Stimulated activated CD4-positive, alpha-beta T cell treated with anti-CD3 and anti-CD28 coated beads, Interleukin-4, amount 100 ng/mL, for 48 hours (primary cell): ENCODE measurements at places on chromosomes 11 and 22.

DNA sequence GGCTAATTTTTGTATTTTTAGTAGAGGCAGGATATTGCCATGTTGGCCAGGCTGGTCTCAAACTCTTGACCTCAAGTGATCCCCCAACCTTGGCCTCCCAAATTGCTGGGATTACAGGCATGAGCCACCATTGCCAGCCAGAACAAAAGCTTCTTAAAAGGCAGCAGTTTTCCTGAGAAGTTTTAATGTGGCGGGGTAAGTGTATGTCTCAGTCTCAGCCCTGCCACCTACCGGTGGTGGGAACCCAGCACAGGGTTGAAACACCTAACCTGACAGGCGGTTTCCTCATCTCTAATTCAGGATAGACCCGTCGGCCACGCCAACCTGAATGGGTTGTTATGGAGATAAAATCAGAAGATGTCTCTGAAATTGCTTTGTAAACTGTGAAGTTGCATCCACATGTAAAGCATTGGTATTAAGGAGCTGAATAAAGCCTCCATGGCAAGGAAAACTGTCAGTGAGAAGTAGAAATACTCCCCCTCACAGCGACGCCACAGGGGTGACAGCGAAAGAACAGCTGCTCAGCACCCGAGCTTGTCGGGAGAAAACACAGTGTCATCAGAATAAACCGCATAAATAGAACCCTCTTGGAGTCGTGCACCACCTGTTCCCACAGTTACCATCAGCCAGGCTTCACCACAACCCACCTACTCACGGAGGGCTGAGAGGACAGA is 165.9 kb upstream of the NCAM1 start:
- DNase-seq: peak; percentile 1

GRCh38 chr11:118521892-118522311 is 5.4 kb upstream of the TTC36 start:
- no peak for DNase-seq

GRCh38 chr11:87602776-87603175 is 565.0 kb downstream of the TMEM135 start:
- no peak for DNase-seq

DNA sequence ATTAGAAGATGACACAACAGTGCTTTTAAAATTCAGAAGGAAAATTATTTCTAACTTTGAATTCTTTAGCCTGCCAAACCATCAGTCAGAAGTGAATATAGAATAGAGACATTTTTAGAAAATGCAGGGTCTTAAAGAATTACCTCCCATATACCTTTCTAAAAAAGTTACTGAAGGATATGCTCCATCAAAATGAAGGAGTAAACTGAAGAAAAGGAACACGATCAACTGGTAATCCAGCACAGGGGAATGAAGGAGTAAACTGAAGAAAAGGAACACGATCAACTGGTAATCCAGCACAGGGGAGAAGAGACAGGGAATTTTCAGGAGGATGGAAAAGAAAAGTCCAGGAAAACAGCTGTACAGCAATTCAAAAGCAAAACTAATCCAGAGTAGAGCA is 75.4 kb upstream of the LDLRAD3 start:
- DNase-seq: no peak

DNA sequence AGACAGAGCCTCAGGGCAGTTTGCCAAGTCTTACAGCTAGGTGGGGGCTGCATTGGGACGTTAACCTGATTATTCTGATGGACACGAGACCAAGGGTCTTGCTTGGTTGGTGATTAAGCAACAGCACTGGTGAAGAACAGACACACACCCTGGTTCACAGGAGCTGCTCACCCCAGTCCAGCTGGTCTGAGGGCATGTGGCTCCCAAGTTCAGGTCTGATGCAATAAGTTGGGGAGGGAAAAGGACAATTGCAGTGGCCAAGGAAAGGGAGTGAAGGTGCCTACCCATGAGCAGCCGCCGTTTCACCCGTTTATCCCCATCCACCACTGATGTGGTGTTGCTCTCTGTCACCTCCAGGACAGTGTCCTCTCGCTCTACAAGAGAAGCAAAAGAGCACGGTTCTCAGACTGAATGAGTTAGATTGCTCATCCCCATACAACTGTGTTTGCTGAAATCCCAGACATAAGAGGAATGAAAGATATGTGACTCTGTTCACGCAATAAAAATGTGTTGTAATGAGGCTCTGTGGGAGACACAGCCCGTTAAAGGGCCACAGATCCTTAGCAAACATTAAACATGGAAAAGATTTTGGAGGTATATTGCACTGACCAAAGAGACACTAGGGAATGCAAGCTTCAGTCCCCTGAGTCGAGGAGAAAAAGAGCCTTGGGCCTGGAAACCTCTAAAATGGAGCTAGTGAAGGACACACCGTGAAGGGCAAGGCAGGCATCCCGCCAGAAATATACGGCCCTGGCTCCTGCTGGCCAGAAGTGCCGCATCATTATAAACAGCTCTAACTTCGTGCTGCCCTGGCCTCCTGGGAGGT is 25.6 kb downstream of the SCUBE2 start:
- no peak for DNase-seq

DNA sequence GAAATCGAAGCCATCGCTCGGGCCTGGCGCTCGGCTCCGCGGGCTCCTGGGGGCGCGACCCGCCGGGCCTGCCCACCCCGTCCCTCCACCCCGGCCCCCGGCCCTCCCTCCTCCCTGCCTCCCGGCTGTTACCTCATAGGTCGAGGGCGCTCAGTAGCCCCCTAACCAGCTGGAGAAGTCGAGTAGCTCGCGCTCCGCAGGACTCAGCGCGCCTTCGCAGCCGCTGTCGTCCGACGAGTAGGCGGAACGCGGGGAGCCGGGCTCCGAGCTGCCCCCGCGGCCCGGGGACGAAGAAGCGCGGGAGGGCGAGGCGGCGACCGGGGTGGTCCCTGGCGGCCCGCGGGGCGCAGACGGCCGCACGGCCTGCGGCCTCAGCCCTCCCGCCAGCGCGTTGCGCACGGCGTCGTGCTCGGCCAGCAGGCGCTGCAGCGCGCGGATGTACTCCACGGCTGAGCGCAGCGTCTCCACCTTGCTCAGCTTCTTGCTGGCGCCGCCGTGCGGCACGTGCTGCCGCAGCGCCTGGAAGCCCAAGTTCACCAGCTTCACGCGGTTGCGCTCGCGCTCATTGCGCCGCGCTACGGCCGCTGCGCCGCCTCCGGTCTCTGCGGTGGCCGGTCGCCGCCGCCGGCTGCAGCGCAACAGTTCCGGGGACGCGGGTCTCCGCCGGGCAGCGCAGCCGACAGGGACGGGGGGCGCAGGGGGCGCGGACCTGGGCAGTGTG is 627 bp downstream of the ASCL2 start:
- DNase-seq: no peak

DNA sequence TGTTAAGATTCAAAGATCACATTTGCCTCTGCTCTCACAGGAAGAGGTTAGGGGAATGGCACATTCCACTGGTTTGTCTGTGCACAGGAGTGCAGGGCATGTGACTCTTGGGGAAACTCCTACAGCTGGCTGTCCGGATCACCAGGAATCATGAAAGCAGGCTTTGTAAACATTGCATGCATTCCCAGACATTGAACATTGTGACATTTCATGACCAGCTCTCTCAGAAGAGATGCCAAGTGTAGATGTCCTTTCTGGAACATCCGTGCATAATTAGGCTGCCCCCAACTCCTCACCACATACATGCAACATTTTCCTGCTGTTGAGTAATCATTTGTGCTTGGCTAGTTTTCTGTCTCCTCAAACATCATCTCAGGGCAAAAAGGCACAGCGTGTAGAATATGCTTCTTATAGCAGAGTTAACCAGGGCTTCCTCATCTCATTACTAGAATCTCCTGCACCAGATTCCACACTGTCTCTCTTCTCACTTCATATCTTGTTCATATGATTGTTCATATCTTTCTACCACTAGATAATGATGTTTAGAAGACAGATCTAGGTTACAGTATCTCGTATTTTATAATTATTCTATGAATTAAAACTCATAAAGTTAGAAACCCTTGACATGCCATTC is 694.7 kb downstream of the NTM start:
- no peak for DNase-seq

GRCh38 chr22:22576244-22576988 is 17.4 kb upstream of the PRAME start:
- DNase-seq: peak; percentile 38

GRCh38 chr22:20779014-20779817 is 5.3 kb downstream of the SERPIND1 start:
- DNase-seq: no peak

- DNase-seq: no peak
Measured at GRCh38 chr11:31355131-31355530, 14.4 kb downstream of the DCDC1 start.

DNA sequence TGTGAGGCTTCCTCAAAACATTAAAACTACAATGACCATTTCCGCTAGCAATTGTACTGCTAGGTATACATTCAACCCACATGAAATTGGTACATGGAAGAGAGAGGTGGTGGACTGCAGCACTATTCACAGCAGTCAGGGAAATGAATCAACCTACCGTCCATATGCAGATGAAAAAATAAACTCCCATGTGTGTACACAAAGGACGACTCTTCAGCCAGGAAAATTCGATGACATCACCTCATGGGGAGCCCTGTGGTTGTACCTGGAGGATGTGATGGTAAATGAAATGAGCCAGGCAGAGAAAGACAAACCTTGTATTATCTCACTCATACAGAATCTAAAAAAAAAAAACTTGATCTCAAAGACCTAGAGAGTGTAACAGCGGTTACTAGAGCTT is 23.3 kb downstream of the RFPL3 start:
- no peak for DNase-seq

DNA sequence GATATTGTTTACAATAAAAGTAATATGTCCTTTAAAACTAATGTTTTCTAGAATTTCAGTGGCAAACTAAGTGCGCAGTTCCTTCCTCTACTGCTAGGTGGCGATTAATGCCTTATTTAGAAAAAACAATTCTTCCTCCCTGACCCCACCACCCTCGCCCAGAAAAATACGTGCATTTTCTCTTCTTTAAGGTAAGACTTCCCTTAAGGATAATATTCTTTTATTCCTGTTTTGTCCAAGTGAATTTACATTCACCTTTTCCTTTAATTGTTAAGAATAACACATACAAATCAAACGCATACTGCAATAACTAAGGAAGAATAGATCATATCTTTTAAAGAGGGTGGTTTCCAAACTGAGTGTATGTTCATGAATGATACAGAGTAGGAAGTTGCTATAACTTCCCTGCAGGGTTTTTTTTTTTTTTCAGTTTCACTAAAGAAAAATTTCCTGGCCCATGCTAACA is 17.0 kb upstream of the PSMA1 start:
- no peak for DNase-seq

GRCh38 chr11:19679952-19680828 is 32.4 kb upstream of the NAV2 start:
- no peak for DNase-seq

DNA sequence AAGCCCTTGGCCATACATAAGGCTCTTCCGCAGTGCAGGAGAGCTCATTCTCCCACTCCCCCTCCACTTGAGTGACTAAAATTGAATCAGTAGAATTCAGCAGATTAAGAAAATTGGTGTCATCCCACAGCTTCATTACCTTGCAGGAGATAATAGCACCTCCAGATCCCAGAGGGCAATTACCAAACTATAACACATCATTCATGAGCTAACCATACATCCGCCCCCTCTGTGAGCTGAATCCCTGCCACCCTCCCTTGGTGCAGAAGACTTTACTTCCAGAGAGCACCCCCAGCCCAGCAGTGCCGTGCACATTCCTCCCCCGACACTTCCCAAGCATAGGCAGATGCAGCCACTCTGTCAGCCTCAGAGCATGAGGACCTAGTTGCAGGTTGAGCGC is 496.5 kb upstream of the B3GAT1 start:
- DNase-seq: no peak

DNA sequence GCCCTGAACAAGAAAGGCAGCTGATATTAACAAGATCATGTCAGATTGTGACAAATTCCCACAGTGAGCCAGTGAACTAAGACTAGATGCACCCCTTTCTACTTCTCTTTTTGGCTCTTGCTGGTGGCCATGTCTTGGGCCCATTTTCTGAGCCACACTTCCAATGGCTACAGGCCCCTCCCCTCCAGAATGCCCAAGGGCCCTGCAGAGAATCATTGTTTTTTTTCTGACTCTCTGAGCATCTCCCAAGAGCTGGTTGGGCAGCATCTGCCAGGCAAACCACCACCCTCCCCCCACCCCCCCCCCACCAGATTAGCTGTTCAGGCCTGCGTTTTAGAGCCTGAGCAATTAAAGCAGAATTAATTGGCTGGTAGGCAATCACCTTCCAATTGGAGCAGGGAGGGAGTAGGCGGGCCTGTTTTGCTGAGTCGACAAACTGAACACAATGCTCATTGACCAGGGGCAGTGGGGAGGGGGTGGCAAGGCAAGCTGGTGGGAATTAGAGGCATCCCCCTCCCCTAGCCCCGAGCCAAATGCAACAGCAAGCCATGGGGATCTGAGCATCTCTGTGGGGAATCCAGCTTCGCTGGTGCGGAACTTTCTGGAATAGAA is 541.4 kb downstream of the MN1 start:
- no peak for DNase-seq

DNA sequence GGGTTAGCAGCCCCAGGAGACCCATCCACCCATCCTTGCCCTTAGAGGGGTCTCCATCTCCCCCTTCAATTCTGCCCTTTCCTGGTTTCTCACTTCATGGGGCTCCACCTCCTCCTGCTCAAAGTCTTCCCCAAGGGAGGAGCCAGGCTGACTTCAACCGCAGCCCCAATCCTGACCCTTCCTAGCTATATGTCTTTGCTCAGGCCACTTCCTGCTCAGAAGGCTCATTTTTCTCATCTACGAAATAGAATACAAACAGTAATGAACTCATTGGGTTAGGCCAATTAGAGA is 24.5 kb downstream of the POU2AF1 start:
- DNase-seq: no peak

DNA sequence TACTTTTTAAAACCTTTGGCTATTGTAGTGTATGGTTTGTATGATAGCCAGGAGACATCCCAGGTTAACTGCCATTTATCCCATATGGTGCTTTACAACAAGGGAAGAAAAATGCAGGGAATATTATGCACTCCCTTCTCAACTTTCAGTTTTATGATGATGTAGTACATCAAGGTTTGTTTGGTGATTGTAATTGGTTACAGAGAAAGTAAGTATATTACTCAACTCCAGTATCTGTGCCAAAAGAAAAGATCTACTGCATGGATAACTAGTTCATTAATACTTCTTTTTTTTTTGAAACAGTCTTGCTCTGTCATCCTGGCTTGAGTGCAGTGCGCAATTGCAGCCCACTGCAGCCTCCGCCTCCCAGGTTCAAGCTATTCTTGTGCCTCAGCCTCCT is 65.3 kb downstream of the BCL2L13 start:
- no peak for DNase-seq

GRCh38 chr11:35288309-35288708 is 131.0 kb downstream of the SLC1A2 start:
- DNase-seq: no peak

DNA sequence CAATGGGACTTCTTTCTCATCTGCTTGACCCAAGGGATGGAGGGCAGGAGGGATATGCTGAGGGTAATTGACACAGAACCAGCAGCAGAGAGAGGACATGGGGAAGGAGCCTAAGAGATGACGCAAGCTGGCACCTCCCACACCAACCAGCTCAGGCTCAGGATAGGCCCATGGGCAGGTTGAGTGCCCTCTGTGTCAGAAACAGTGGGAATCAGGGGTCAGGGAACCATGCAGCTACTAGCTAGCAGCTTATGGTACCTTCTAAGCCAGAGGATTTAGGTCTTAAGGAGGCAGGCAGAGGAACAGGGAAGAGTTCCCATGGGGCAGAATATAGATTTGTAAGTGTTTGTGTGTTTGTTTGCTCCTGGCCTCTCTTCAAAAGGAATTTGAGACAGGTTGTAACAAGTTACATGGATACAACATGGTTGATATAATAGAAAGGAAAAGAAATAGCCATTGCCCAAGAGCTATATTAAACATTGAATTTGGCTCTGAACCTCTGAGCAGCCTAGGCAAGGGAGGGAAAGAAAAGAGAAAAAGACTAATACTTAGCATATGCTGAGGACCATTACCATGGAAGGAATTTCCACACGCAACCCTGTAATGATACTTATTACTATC is 39.9 kb upstream of the NAV2 start:
- no peak for DNase-seq
